ENCODE measurements at places on chromosomes 7 and 10.

DNA sequence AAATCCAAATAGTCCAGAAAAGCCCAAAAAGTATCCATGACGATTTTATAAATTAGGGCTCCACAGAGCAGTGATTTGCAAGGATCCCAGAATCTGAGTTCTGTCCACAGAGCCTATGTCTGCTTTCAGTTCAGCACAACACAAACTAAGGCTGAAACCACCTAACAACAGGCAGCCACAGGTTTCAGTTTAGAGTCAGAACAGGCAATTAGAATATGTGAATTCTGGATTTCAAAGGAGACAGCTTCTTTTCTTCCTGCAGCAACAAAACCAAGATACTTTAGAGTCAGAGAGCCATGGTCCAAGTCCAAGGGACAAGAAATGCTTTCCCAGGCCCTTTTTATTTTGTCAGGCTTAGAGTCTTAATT, 23.6 kb downstream of the IFIT3 start:
- DNase-seq = no peak

DNA sequence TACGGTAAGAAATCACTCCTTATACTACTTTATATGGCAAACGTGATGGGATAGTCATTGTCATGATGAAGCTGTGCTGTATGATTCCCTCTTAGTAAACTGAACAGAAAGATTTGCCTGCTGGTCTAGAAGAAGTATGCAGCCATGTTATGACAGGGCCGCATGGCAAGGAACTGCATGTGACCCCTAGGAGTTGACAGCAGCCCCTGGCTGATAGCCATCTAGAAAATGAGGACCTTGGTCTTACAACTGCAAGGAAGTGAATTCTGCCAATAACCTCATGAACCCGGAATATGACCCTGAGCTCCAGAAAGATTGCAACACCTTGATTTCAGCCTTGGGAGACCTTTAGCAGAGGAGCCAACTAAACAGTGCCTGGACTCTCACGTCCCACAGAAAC, 193.3 kb downstream of the SEMA3E start:
- no peak for DNase-seq

DNA sequence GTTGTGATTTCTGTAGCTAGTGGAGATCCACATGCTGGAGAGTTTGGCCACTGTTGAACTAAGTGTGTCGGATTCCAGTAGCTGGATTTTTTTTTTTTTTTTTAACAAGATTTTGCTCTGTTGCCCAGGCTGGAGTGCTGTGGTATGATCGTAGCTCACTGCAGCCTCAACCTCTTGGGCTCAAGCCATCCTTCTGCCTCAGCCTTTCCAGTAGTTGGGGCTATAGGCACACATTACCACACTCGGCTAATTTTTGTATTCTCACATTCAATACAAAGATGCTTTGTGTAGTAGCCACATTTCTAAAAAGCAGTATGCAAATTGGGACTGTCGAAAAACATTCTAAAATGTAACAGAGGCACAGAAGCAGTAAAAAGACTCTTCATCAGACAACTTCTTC, 63.5 kb downstream of the RABGEF1 start:
- DNase-seq = no peak

DNA sequence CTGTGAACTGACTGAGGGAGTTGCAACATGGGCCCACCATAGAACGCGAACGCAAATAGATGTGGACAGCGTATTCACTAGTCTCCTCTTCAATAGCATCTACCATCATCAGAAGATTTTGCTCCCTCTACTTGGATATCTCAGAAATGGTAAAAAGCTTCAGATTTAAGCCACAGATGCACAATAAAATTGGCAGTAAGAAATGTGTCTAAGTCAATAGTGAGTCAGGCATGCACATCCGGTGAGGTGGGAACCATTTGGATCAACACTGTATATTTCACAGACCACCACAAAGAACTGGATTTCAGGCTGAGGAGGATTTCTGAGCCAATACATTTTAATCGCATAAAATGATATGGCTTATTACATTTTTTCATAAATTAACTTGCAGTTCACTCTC, 111.5 kb upstream of the ADAM12 start:
- DNase-seq = no peak

GRCh38 chr7:13829914-13830900, 159.3 kb downstream of the ETV1 start:
- DNase-seq = no peak

- DNase-seq = no peak
Measured at GRCh38 chr7:146713934-146714333, 597.3 kb downstream of the CNTNAP2 start.

DNA sequence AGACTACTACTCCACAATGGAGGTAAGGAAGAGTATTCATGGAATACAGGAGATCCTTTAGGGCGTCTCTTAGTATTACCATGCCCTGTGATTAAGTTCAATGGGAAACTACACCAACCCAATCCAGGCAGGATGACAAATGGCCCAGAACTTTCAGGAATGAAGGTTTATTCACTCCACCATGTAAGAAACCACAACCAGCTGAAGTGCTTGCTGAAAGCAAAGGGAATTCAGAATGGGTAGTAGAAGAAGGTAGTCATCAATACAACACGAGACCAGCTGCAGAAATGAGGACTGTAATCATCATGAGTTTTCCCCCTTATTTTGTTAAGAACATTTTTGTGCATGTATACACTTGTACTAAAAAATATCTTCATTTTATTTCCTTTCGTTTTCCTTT, 76.6 kb downstream of the GPR37 start:
- no peak for DNase-seq

DNA sequence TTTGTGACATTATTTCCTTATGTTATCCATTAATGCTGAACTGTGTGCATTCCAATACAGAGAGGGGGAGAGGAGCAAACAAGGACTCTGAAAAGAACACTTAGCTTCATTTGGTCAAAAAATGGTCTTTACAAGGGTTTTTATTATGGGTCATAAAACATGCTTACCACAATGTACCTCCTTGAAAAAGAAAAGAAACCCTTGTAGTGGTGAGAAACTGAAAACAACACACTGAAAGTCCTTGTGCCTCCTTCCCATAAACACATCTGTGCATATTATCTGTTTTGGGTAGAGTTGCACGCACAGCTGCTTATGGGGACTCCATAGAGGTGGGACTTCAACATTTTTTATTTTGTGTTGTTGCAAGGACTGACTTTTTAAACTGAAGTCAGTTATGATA, 98.7 kb downstream of the CDK6 start:
- no peak for DNase-seq

- no peak for DNase-seq
Measured at GRCh38 chr7:84364708-84365107, 170.1 kb upstream of the SEMA3A start.

DNA sequence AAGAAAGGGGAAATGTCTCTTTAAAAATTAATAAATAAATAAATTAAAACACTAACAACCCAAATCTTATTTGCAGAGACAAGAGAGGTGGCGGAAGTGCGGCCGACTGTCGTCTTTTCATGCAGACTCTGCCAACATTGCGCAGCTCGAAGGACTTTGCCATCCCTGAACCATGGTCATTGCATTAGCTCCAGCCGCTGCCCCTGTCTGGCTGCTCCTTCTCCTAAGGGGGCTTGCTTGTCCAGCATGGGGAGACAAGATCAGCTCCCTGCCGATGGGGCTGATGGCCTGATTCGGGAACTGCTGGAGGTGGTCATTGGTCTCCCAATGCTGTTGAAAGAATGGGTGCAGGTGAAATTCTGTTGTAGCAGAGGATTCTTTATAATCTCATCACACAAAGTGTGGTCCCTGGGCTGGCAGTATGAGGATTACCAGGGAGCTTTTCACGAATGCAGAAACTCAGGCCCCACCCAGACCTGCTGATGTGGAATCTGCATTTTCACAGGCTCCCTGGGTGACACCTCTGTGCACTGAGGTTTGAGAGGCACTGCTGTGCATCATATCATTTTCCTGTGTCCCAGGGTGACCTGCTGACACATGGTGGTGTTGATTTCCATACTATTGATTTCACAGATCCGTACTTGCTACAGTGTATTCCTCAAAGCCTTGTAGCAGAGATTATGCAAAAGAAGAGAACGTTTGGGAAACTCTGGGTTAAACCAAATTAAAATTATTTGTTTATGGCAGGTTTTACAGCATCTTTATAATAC, 172.4 kb upstream of the ZMIZ1 start:
- no peak for DNase-seq

DNA sequence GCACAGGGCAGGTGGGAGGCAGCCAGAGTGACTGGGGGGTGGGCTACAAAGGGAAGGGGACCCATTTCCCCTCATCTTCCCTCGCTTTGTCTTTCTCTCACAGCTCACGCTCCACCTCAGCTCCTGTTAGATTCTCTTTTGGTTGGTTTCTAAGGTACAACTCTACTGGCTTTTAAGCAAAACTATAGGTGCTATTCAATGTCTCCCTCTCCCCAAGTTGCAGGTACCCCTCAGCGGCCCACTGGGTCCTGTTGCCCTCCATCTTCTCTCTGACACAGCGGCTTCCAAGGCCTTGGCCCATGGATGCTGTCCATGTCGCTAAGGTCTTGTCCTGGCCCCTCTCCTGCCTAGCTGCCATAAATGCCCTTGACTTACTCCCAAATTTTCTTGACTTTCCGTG, 168.4 kb downstream of the COBL start:
- DNase-seq = no peak

- DNase-seq = no peak
Measured at GRCh38 chr10:16930540-16930939, 113.3 kb upstream of the RSU1 start.

DNA sequence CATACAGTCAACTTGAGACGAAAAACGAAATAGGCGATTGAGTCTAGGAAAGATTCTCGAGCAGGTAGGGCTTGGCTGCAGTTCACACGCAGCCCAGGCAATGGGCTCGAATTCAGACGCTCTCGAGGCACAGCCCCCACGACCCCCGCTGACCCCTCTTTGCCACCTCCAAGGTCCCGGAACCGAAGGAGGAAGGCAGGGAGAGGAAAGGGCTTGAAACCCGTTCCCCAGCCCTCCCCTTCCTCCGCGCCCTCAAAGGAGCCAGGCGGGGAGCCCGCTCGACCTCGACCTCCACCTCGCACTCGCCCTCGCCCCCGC, 441 bp downstream of the CCDC186 start:
- no peak for DNase-seq

- DNase-seq = no peak
Measured at GRCh38 chr10:97889461-97890265, 40.0 kb downstream of the GOLGA7B start.

DNA sequence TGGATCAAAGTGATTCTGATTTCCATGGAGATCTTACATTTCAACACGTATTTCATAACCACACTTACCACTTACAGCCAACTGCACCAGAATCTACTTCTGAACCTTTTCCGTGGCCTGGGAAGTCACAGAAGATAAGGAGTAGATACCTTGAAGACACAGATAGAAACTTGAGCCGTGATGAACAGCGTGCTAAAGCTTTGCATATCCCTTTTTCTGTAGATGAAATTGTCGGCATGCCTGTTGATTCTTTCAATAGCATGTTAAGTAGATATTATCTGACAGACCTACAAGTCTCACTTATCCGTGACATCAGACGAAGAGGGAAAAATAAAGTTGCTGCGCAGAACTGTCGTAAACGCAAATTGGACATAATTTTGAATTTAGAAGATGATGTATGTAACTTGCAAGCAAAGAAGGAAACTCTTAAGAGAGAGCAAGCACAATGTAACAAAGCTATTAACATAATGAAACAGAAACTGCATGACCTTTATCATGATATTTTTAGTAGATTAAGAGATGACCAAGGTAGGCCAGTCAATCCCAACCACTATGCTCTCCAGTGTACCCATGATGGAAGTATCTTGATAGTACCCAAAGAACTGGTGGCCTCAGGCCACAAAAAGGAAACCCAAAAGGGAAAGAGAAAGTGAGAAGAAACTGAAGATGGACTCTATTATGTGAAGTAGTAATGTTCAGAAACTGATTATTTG, 15.3 kb downstream of the HNRNPA2B1 start:
- DNase-seq = no peak

- no peak for DNase-seq
Measured at GRCh38 chr7:116851175-116851574, 11.2 kb upstream of the CAPZA2 start.

GRCh38 chr10:88116971-88117626, 253.7 kb downstream of the PTEN start:
- DNase-seq = no peak

DNA sequence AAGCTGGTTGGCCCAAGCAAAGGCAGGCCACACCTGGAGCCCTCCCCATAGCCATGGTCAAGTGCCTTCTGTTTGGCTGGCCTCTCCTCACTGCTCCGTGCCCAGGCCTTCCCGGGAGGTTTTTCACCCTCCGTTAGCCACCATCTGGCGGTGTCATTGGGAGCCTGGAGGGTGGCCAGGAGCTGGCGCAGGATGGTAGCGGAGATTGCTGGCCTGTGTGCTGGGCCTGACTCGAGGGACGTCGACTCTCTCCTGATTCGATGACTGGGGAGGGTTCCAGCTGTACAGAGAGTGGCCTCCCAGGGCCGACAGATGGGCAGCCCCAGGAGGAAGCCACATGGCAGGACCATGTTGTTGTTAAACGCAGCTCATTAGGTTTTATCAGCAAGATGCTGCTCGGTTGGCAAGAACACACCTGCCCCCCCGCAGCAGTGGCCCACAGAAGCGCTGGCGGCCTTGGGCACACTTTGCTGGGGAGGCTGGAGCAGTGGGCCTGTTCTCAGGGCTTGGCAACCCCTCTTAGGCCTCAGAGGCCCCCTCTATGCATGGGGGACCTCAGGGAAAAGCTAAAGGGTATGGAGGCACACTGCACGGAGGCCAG, 64.0 kb upstream of the CACUL1 start:
- DNase-seq = peak; percentile 68

- no peak for DNase-seq
Measured at GRCh38 chr7:32658034-32658433, 162.7 kb downstream of the AVL9 start.

DNA sequence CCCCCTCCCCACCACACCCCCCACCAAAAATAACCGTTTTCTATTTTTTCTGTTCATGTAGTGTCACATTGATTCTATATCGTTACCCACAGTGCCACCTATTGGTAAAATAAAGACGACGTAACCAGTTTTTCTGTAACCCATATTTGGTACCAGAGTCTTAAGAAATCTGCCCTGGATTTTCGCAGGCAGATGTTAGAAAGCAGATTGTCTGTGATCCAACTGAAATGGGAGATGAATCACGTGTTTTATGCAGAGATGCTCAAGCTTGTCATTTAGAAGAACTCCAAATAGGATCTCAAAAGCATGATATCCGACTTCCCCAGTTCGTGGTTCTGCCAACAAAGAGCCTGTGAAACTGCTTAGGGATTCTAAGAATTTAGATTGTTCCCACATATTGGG, 261.1 kb upstream of the CSTF2T start:
- no peak for DNase-seq

GRCh38 chr7:82210416-82211184, 233.0 kb downstream of the CACNA2D1 start:
- no peak for DNase-seq

DNA sequence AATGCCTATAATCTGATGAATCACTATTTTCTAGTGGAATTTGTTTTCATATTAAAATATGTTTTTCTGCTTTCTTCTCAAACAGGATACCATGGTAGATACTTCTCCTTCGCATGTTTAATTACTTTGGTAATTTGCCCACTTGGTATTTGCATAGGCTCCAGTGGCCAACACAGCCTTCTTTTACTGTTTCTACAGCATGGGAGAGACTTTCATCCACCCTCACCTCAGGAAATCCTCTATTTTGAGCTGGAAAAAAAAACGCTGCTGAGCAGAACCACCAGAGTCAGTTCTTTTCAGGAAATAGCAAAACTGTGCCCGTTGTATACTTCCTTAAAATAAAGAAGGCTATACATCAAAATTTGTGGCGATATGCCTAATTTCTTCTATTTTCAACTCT, 213.3 kb downstream of the MDFIC start:
- no peak for DNase-seq

- peak; percentile 70 for DNase-seq
Measured at GRCh38 chr10:11255796-11256444, 238.2 kb downstream of the CELF2 start.

GRCh38 chr7:8295638-8296361, 33.8 kb upstream of the ICA1 start:
- no peak for DNase-seq

Data from left ventricle myocardium superior (tissue), 1 donor.